Renal cortex interstitium (tissue), 15 donors: ENCODE measurements at places on chromosomes 3 and 15. TPM values are rescaled to one million over a fixed set of nuclear protein-coding genes. Genes with fewer than 3 reads are reported as not detected.

DNA sequence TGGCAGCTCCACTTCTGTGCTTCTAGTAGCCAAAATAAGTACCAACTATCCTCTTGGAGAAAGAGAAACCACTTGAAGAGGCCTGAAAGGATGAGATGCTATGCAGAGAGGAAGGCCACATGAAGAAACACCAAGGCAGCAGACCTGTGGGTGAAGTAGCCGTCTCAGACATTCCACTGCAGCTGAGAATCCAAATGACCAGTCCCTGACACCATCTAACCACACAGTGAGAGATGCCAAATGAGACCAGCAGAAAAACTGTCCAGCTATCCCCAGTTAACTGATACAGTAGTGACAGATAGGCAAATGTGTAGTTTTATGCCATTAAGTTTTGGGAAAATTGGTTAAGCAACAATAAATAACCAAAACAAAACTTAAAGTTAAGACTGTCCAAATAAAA, 47.9 kb upstream of the ZSCAN2 start:
- no peak for DNase-seq

DNA sequence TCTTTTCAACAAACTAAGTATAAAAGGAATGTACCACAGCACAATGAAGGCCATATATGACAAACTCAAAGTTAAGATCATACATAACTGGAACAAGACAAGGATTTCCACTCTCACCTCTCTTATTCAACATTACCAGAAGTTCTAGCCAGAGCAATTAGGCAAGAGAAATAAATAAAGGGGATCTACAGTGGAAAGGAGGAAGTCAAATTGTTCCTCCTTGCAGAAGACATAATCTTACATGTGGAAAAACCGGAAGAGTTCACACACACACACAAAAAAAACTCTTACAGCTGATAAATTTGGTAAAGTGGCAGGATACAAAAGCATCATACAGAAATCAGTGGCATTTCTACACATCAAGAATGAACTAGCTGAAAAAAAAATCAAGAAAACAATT, 277.9 kb downstream of the MCTP2 start:
- no peak for DNase-seq

DNA sequence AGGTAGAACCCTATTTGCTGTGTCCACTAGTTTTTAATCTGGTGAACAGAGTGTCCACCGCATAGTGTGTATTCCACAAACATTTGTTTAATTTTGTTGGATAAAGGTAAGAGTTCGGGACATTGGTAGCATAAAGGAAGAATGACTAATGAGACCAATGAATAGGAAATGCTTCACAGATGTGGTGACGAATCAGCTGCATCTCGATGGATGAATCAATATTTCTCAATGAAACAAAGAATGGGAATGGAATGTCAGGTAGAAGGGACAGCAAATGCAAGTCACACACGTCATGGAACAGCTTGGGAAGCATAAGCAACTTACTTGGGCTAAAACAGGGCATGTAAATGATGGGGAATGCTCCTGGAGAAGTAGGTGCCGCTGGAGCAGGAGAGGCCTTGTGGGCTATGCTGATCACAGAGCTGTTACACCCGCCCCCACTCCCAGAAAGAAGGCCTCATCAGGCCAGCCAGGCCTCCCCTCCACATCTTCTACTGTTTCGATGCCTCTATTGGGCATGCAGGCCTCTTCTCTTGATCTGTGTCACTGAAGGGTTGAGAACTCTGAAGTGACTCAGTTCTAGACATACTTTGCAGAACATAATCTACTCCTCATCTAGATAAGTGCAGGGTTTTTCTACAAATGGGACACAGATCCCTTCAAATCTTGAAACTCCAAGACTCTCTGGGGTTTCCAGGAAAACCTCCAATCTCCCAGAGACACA, 120.0 kb upstream of the GADL1 start:
- no peak for DNase-seq

- no peak for DNase-seq
Observed at GRCh38 chr3:134333522-134334181, 40.6 kb downstream of the AMOTL2 start.

DNA sequence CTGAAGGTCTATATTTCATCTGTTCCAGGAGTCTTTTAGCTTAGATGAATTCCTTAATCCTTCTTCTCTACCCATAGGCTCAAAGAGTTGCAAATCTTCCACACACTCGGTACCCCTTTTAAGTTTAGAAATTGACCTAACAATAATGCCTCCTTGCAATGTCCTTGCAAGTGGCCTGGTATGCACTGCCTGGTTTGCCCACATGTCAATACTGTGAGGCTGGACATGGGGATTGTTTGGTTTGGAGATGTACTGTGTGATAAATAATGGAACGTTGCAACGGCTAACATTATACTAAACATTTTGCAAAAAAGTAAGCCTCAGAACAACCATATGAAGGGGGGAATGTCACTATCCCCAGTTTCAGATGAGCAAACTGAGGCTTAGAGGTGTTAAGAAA, 22.4 kb upstream of the TPM1 start:
- no peak for DNase-seq

DNA sequence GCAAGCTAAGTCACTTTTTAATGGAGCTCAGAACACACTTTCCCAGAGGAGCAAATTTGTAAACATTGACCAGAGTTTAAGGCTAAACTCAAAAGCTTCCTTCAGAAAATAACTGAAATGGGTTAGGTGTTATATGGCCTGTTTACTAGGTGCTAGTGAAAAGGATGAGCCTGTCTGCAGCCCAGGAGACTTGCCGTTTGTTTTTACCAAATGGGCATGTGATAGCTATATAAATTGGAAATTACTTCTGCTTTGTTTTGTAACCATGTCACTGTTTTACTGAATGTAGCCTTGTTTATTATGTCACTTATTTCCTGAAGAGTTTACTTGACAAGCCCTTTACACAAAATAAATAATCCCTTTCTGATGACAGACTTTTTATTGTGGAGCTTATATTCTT, 109.4 kb upstream of the THSD4 start:
- no peak for DNase-seq

GRCh38 chr3:152069871-152070270, 196.4 kb downstream of the SUCNR1 start:
- DNase-seq: no peak

Gene INSYN1
- 11.1 TPM for polyA plus RNA-seq

Gene CYP1A2
- 0.38 TPM for polyA plus RNA-seq

Gene SGO1
- 12.5 TPM for polyA plus RNA-seq

Gene TM4SF18
- 31.6 TPM for polyA plus RNA-seq

Gene LRRC31
- 0.36 TPM for polyA plus RNA-seq

Gene SCN11A
- 1.4 TPM for polyA plus RNA-seq

Gene CCDC33
- polyA plus RNA-seq: 10.7 TPM

Gene NPAP1
- polyA plus RNA-seq: 0.86 TPM

Gene ITIH1
- 0.28 TPM for polyA plus RNA-seq
